ENCODE measurements at places on chromosomes 1 and 21.

GRCh38 chr1:19872190-19872589, 10.0 kb upstream of the OTUD3 start:
- no peak for DNase-seq

- DNase-seq: peak; percentile 49
Observed at GRCh38 chr1:235649368-235650163, at the start of gene GNG4. TSS of gene GNG4 (minus strand) at chr1:235649784. CDS start at chr1:235583838, 65,946 bp downstream.

GRCh38 chr1:113946112-113946511, 17.0 kb downstream of the HIPK1 start:
- DNase-seq: no peak

DNA sequence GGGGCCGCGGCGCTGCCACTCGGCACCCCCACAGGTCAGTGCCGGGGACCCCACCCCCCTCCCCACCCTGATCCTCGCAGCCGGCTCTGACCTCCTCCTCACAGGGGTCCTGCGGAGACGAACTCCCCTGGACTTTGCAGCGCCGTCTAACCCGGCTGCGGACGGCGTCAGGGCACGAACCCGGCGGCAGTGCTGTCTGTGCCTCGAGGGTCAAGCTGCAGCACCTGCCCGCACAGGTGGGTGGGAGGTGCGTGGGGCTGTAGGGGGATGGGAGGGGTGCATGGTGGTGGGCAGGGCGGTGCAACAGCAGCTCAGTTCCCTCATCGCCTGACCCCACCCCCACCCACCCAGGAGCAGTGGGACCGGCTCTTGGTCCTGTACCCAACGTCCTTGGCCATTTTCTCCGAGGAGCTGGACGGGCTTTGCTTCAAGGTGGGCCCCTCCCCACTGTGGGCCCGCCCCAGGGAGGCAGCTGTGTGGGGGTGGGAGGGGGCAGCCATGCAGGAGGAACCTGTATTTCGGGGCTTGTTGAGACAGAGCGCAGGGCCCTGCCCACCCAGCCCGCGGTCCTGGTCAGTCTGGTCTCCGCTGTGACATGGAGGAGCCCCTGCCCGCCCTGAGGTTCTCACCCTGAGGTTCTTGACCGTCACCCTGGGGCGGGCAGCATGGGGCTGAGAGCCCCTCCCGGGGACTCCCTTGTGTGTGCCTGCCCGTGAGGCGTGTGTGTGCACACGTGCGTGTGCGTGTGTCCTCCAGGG, 4.9 kb downstream of the PLEKHN1 start:
- no peak for DNase-seq

GRCh38 chr1:154609398-154610380, 1.7 kb upstream of the ADAR start:
- no peak for DNase-seq

- DNase-seq: no peak
Observed at GRCh38 chr1:217369271-217369981, 261.5 kb downstream of the GPATCH2 start.

GRCh38 chr1:53681977-53682685, 56.8 kb downstream of the GLIS1 start:
- peak; percentile 54 for DNase-seq

DNA sequence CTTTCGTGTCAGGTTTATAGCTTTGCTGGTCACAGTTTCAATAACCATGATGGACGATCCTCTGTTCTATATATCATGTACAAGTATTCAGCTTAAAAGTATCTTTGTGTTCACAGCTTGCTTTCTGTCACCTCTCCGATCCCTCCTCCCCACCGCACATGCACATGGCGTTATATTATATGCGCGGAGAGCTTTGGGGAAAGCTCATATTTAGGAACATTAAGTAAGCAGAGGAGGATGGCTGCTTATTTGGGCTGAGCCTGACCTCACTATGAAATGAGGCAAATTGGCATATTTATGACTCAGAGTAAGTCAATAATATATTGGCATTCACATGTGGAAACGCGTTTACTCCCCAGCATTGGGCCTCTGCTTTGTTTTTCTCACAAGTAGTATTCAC, 360.5 kb downstream of the HLX start:
- DNase-seq: no peak

DNA sequence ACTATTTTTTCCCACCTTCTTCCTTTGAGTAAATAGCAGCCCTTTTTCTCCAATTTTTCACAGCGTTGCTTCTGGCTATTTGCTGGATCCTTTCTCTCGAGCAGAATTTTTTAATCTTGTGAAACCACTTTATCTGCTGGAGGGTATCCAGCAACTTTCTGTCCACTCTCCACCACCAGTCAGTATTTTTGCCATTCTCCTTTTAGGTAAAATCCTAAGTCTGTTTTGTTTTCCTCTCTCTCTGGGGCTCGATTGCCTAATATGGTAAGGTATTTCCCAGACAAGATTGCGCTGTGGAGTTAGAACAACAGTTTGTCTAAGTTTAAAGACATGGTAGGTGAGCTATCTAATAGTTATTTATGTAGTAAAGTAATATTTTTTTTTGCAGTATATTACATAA, 156.9 kb downstream of the PPP1R12B start:
- no peak for DNase-seq

DNA sequence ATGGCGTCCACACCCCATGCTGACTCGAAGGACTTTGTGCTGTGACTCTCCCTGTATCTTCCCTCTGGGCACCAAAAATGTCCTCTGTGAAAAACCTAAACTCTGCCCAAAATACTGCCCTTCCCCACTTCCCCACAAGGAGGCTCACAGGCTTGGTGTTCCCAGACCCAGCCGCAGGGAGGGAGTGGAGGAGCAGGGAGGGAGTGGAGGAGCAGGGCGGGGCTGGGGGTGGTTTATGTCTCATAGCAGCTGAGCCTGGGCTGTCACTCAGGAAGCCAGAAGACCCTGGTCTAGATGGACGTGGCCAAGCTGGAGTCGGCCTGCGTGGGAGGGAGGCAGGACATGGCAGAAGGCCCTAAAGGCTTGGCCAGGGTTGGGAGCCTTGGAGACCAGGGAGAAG, 461.7 kb downstream of the PTPRU start:
- DNase-seq: no peak

DNA sequence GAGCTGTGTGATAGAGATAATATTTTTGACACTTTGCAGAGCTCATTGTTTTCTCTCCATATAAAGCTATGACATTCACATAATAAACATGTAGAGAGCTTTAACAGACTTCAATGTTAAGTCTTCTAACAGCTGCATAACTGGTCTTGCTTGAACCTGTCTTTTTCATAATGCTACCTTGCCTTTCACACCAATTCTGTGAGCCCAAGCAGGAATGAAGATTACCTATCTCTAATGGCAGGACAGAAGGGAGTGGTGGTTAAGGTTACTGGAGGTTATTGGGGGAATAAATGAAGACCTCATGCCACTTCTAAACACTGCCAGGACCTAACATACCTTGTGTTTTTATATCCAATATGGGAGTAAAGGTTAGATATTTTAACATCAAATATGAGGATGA, 2.3 kb upstream of the CD55 start:
- DNase-seq: no peak

DNA sequence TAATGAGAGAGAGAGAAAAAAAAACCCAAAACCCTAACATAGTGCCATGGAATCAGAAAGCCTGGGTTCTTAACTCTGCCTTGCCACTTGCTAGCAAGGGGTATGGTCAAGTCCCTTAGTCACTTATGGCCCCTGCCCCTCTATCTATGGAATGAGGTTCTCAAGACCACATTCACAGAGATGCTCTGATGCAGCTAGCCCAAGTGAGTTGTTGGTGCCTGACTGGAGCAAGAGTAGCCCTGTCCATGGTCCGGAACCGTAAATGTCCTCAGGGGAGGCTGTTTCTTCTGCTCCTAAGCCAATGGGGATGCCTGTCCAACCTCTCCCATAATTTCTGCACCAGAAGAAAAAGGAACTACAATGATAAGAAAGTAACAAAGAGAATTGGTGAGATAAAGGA, 56.8 kb downstream of the CSMD2 start:
- DNase-seq: no peak

DNA sequence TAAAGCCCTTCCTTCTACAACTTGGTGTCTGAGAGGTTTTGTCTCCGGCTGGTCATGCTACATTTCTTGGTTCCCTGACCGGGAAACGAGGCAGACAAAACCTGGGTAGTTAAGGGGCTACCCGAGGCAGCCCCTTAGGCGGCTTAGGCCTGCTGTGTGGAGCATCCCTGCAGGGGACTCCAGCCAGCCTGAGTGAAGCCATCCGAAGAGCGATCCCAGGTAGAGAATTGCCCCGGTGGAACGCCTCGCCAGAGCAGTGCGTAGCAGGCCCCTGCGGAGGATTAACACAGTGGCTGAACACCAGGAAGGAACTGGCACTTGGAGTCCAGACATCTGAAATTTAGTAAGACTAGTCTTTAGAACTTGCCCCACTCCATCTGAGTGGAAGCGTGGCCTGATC, 21.2 kb upstream of the MYOCOS start:
- no peak for DNase-seq

DNA sequence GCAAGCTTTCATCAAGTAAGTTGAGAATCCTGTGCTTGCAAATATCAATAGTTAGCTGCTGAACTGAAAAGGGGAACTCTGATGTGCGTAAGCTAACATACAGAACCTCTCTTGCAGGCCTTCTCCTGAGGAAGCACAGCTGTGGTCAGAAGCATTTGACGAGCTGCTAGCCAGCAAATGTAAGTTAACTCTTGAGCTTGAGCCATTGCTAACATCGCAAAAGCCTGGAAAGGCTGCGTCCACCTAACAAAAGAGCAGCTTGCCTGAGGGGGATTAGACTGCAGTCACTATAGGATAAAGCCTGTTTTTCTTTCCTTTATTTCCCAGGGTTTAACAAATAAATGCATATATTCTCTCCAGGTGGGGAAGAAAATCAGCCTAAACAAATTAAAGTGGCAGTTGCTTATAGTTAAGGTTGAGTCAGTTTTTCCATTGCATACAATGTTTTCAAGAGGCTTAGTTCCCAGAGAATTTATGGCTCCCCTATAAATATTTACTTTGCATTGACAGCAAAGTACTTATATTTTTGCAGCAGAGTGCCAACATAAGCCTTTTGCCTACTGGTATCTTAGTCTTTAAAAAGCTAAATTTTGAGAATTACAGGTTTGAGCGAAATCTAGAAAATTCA, 1.5 kb downstream of the RGS2 start:
- DNase-seq: no peak

- no peak for DNase-seq
Observed at GRCh38 chr1:179588425-179589024, 3.1 kb upstream of the TDRD5 start.

DNA sequence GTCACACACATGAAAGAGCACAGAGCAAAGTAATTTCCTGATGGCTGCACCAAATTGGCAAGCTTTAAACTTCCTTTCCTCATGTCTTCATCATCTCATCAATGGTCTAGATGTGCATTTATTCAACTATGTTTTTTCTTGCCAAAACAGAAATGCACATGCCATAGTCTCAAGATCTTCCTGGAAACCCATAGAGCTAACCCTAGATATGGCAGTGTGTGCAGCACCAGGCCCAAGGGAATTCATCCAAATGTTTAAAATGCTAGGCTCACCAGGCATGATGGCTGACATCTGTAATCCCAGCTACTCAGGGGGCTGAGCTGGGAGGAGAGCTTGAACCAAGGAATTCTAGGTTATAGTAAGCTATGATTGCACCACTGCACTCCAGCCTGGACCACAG, 31.2 kb upstream of the PALMD start:
- DNase-seq: no peak

DNA sequence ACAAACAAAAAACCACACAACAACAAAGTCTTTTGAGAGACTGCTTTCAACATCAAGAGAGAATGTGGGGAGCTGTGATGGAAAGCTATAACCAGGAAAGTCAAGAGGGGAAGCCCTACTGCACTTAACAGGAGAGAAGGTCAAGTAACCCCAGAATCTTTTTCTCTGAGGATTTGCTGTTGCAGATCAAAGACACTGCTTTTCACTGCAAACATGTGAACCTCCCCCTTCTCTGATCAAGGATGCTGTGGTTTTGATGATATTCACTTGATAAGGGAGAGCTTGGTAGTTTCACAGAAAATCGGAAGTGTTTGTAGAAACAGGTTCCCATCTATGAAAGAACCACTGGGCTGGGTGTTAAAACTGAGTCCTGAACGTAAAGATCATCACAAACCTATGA, 4.8 kb downstream of the ETV3 start:
- no peak for DNase-seq

GRCh38 chr1:68497358-68497698, 446 bp upstream of the DEPDC1 start:
- DNase-seq: no peak

DNA sequence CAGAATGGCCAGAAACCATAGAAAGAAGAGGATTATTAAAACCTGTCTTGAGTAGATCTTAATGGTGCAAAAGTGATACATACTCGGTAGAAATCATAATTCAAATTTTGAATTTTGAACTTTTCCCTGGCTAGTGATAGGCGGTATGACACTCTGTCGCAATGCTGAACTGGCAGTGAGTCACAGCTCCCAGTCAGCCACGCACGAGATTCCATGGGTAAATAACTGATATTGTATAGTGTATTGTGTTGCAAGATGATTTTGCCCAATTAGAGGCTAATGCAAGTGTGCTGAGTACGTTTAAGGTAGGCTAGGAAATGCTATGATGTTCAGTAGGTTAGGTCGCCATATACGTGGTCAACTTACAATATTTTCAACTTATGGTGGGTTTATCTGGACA, 207.0 kb downstream of the SIPA1L2 start:
- no peak for DNase-seq

DNA sequence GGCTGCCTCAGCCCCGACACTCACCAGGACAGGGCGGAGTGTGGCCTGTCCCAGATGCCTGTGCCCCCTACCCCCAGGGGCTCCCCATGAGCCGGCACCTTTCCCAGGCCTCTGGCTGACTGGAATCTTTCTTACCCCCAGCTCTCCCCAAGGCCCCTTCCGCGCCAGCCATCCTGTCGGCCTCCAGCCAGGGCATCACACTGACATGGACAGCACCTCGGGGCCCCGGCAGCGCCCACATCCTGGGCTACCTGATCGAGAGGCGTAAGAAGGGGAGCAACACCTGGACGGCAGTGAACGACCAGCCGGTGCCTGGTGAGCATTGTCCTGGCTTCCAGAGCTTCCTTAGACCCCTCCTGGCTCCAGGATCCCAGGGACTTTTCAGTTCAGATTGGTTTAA, 26.5 kb downstream of the IGFN1 start:
- DNase-seq: no peak

- peak; percentile 61 for DNase-seq
Observed at GRCh38 chr1:42176902-42177519, 12.5 kb upstream of the GUCA2A start.

GRCh38 chr1:22673486-22674409, 20.7 kb downstream of the C1QB start:
- no peak for DNase-seq

All from cerebellum (tissue), 4 donors.